ENCODE measurements at places on chromosomes 12 and 14.
A peak's percentile ranks its signal among the peaks of the same experiment; 100 is the strongest.

DNA sequence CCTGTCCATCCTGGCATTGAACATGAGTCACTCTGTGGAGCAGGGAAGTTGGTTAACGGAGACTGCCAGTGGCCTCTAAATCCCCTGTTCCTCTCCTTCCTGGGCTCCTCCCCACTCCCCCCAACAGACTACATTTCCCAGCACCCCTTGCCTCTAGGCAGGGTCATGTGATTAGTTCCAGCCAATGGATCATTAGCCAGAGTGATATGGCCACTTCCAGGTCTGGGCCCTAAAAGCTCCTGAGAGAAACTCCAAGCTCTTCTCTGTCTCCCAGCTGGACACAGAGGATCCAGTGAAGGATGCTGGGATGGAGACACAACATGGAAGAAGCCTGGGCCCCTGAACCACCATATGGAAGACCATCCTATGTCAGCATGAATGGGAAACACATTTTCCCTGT, 54.4 kb upstream of the RFLNA start:
- peak; percentile 20 for DNase-seq

GRCh38 chr12:124236625-124237031, 58.3 kb upstream of the RFLNA start:
- no peak for DNase-seq

DNA sequence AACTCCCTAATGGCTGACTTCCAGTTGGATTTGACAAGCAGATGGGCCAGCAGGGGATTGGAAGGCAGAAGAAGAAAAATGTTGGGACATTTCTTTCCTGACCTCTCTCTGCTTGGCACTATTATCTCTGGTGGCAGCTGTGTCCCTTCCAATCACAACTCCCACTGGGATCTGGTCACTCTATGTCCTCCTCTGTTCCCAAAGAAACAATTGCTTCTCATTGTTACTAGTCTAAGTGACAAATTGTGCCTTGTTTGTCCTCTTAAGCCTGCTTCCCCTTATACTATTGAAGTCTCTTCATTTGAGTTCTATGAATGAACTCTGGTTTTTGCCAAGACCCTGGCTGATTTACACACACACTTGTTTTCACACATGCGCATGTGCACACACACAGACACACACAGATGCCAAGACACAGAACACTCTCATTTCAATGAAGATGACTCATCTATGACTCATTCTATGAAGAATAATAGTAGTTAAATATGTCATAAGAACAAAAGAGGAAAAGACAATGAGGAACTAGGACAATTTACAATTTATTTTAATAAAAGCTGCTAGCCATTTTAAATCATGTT, 83.0 kb upstream of the FAR2 start:
- peak; percentile 72 for DNase-seq

- DNase-seq: no peak
Measured at GRCh38 chr14:93326196-93326595, 6.6 kb downstream of the BTBD7 start.

DNA sequence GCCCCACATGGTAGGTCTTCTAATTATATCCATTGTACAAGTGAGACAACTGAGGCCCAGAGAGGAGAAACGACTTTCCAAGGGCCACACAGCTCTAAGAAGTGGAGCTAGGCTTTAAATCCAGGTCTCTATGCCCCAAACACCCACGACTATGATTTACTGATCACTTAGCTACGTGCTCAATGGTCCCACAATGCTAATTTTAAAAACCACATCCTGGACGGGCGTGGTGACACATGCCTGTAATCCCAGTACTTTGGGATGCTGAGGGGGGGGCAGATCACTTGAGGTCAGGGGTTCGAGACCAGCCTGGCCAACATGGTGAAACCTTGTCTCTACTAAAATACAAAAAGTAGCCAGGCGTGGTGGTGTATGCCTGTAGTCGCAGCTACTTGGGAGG, 8.4 kb upstream of the MLEC start:
- peak; percentile 36 for DNase-seq

- no peak for DNase-seq
Measured at GRCh38 chr12:122799641-122800243, 25.4 kb downstream of the CCDC62 start.

DNA sequence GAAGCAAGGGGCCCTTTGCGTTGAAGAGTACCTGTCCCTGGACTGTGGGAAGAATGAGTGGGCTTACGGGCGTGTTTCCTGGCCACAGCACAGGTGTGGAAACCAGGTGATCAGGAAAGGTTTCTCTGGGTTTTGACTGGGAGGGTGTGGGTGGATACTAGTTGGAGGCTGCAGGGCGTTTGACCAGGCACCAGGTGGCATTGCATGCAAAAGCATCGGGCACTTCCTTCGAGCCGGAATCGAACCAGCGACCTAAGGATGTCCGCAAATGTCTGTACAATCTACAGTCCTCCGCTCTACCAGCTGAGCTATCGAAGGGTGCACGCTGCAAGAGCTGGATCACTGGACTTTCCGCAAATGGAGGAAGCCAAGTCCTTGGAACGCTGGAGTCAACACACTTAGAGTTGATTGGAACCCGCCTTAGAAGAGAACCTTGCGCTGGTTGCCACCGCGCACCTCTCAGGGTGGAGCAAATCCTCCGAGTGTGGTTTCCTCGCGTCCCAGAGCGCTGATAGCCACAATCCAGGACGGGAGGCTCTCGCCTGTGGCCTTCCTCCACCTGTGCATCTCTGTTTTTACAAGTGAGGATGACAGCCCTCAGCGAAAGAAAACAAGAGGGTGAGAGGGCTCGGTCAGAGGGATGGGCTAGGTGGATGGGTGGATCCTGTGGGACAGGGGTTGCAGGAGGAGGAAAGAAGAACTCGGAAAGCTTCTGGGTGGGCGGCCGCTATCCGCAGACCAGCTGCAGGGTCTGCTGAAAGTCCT, 21.2 kb upstream of the RNASE4 start:
- DNase-seq: peak; percentile 95

DNA sequence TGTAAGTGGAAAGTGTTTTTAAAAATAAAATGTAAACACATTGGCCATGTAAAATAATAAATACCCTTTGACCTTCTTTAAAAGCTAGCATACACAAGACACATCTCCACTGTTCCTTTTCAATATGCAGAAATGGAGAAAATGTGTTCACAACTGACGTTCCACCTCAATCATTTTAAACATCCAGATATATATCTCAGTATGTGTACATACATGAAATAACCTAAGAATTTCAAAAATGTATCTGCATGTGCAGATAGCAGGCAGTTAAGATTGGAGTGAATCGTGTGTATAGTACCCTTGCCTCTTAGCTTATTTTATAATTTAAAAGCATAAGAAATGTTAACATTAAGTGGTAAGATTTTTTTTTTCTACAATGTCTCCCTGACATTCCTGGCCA, 406.2 kb upstream of the FLRT2 start:
- no peak for DNase-seq

Data from activated CD4-positive, alpha-beta T cell treated with anti-CD3 and anti-CD28 coated beads, Interleukin-10, Interleukin-2, amounts not matched to agents 100 ng/mL and 50 ng/mL, durations not matched to agents 16 hours and 8 hours (primary cell).